GM23248 (cell line): ENCODE measurements at places on chromosomes 3 and 15. TPM values are rescaled to one million over a fixed set of nuclear protein-coding genes. Genes with fewer than 3 reads are reported as not detected.

ENTPD3 gene
- not detected in 2 replicates for total RNA-seq

P3H2 gene
- 14.9 and 41.5 TPM in 2 replicates for total RNA-seq

TXNRD3 gene
- 15.9 and 16.2 TPM in 2 replicates for total RNA-seq

RHO gene
- not detected in 2 replicates for total RNA-seq

TMEM266 gene
- 0.38 TPM in 1 of 2 replicates, not detected in the other for total RNA-seq

FOXB1 gene
- not detected in 2 replicates for total RNA-seq

SEMA3G gene
- total RNA-seq = not detected in 2 replicates

PLXNA1 gene
- 84.7 and 86.1 TPM in 2 replicates for total RNA-seq

P2RY14 gene
- total RNA-seq = not detected in 2 replicates

SUSD5 gene
- 0.11 and 0.13 TPM in 2 replicates for total RNA-seq

PRSS50 gene
- not detected in 2 replicates for total RNA-seq

GANC gene
- 21.4 and 23.3 TPM in 2 replicates for total RNA-seq

GASK1A gene
- 0.63 and 1.8 TPM in 2 replicates for total RNA-seq

DUOXA2 gene
- not detected in 2 replicates for total RNA-seq

UROC1 gene
- total RNA-seq = not detected in 2 replicates
